ENCODE measurements at places on chromosomes 12 and 14. TPM values are rescaled to one million over a fixed set of nuclear protein-coding genes. Genes with fewer than 3 reads are reported as not detected.

ACIN1 gene
- 75.3 TPM for total RNA-seq

RTN1 gene
- total RNA-seq = 0.74 TPM

METAP2 gene
- 74.4 TPM for total RNA-seq

CELA1 gene
- not detected for total RNA-seq

PTPRQ gene
- 1.6 TPM for total RNA-seq

UNC79 gene
- 0.44 TPM for total RNA-seq

INHBE gene
- 3.7 TPM for total RNA-seq

OTOGL gene
- not detected for total RNA-seq

CHPT1 gene
- total RNA-seq = 20.6 TPM

DNA sequence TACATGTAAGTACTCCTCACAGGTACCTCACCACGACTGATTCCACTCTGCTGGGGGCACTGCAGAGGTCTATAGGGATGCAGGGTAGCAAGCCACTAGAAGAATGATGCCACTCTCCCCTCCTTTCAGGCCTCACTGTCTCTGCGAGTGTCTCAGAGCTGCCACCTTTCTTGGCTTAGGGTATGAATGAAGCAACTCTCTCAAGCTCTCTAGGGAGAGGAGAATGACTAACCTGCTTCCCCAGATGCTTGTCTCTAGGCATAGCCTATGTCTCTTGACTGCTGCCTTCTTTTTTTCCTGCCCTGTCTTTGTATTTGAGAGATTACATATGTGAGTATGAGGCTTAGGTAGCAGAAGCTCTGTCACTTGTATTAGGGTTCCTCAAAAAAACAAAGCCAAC, 566.5 kb upstream of the ATP2B1 start:
- DNase-seq = no peak

GRCh38 chr12:29053567-29053966, 95.5 kb upstream of the FAR2 start:
- DNase-seq = no peak

GRCh38 chr12:122834104-122834920, 945 bp upstream of the HIP1R start:
- DNase-seq = no peak

GRCh38 chr14:100317912-100318808, 5.0 kb upstream of the SLC25A47 start:
- DNase-seq = peak; percentile 88

DNA sequence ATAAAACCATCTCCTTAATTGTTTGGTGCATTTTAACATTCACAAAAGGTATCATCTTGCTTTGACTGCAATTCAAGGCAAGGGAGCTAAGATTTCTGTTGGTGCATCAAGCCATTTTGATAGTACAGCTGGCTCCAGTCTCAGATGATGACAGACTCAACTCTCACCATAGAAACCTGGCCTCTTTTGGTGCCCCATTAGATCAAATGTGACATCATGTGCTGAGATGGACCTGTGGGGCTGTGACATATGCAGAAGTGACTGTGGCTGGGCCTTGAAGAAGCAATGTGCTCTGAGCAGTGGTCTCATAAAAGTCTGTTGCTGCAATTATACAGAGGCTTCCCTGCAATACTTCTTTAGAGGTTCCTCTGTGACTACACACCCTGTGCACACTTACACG, 88.4 kb downstream of the SLC2A13 start:
- DNase-seq = no peak

DNA sequence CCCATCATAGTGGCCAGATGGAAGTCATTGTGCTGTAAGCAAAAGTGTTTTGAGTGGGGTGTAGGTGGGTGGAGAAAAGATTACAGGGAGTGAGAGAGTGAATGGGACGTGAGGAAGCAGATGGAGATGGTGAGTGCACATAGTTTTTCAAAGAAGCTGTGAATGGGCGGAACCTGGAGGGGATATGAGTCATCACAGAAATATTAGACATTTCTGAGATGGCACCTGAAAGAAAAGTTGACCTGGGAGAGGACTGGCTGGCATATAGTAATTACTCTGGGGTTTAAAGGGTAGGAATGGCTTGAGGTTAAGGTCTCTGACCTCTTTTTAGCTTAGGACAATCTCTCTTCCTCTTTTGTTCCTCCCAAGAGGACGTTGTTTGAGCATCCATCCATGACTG, 50.5 kb downstream of the ANO4 start:
- no peak for DNase-seq

DNA sequence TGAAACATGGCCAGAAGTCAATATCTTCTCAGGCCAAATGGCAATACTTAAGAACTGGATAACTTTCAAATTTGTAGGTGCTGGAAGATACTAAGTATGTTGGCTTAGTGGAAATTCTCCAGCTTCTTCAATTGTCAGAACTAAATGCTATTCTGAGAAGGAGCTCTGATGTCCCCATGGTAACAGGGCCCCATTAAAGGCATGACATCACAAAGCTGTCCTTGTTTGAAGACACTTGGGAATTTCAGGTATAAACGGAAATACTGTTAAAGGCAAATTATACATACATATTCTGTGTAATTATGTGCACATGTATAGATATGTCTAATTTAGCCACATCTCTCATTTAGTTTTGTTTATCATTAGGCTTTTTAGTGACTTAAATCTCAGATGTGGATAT, 210.0 kb upstream of the SEL1L start:
- no peak for DNase-seq

DNA sequence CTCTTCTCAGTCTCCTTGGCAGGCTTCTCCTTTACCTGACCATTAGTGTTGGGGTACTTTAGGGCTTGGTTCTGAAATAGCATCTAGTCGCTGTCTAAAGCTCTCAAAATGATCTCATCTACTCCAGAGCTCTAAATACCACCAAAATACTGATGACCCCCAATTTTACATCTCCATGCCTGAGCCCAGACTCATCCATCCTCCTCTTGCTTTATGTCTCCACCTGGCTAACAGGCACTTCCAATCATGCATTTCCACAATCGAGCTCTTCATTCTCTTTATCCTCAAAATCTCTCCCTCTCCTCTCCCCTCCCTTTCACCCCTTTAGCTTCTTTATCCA, 40.5 kb upstream of the PTGR2 start:
- no peak for DNase-seq

GRCh38 chr14:49550286-49551184, 35.6 kb downstream of the RPS29 start:
- no peak for DNase-seq

DNA sequence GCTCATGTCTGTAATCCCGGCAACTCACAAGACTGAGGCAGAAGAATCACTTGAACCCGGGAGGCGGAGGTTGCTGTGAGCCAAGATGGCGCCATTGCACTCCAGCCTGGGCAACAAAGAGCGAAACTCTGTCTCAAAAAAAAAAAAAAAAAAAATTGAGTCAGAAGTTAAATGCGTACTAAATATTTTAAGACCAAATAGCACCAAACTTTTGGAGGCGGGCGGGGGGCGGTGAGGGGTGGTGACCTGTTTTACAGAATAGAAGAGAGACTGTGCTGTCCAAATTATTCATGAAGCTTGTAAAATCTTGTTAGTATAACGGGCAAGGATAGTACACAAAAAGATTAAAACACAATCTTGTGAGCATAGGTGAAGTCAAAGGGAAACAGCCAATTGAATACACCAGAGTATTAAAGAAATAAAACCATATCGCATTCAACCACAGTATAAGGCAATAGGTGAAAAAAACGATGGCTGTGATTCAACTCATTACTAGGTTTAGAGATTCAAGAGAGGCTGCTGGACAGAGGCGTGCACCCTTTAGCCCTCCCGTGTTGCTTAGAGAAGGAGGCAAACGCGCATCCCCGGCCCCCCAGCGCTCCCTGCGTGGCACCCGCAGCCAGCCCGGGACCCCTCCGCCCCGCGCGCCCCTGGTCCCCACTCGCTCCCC, 571 bp downstream of the ZNF891 start:
- DNase-seq = no peak

DNA sequence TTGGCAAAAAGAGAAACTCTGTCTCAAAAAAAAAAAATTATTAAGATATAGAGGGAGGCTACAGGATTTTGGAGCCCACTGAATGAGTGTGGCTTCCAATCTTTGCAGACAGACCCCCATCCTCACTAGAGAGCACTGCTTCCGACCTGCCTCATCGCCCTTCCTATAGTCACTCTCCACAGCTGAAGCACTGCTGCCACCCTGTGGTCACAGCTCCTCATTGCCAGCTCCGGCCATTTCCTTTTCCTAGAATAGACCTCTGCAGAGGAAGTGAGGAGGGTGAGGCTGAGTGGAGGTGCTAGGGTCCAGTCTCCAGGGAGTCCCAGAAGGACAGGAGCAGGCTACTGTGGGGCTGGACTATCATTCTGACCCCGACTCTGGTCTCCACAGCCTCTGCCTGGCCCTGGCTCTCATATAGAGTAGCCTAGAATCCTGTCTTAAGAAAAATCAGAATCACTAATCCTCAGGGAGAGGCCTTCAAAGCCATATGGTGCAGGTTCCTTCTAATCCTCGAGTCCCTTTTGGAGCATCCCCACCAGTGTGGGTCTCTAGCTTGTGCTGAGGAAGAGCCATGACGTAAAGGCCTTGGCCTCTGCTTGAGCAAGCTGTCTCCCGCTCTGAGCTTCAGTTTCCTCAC, 1.4 kb upstream of the NPFF start:
- DNase-seq = peak; percentile 81

DNA sequence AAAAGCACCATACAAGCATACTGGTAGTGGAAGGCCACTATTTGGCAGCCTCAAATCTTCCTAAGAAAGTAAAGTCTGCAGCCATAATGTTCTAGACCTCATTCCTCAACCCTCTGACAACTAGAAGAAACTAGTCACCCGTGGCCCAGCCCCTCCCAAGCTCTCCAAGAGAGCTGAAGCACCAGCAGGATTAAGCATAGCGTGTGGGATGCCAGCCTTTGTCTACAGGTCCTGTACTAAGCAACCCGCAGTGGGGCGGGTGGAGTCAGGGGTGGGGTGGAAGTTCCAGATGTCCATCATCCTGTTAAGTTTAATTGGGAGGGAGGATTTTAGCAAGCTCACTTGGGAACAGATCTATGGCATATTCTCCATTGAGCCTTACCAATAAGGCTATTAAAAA, 14.2 kb downstream of the SLC11A2 start:
- peak; percentile 27 for DNase-seq

DNA sequence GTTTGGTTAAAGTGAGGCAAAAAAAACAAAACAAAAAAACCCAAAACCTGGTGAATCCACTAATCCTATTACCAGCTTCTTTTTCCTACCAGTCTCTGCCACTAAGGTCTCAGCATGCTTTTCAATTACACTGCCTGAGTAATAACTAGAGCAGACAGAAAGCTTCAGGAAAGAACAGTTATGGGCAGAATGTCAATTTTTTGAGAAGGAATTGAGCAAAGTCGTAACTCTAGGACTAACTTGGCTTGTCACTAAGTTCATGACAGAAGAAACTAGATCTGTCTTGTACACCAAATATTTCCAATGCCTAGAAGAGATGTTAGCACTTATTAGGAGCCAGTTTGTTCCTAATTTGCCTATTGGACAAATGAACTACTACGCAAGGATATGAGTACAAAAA, 148.8 kb upstream of the CNOT2 start:
- DNase-seq = no peak

DNA sequence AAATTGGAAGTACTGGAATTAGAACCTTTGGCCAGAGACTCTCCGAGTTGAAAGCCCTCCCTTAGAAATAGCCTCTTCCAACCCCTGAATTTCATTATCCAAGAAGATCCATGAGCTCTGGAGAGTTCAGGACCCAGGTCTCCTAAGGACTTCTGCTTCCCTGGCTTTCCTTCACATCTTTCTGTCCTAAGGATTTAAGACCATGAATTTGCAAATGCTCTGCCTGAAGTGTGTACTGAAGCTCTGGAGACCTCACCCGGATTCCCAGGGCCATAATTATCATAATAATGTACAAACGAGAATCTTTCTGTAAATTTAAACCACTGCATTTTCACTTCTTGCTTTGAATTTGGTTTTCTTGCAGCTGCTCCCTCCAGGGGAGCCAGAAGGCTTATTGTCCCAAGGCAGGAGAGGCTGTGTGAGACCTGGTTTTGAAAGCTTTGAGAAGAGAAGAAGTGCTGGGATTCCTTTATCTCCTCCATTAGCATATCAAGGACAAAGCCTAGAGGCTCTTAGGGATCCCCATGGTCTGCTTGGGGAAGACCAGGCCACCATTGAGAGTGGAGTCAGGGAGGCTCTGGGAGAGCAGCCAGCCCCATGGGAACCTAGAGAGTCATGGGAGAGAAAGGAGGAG, 41.1 kb downstream of the GLRX5 start:
- DNase-seq = no peak

DNA sequence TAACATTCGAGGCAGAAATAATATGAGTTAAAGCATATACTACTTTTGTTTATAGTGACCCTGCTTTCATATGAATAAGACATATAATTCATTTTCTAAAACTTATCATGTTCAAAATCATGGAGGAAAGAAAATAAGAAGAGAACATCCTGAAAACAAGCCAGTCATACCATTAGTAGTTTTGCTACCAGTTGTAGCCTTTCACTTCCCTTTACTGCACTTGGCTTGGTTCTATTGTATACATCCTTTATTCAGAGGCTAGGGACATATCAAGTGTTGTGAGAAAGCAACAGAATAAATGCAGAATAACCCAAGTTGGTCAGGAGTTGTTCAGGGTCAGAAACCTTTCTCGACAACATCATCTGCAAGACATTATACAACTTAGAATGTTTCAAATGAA, 598.7 kb downstream of the SOX5 start:
- DNase-seq = no peak

DNA sequence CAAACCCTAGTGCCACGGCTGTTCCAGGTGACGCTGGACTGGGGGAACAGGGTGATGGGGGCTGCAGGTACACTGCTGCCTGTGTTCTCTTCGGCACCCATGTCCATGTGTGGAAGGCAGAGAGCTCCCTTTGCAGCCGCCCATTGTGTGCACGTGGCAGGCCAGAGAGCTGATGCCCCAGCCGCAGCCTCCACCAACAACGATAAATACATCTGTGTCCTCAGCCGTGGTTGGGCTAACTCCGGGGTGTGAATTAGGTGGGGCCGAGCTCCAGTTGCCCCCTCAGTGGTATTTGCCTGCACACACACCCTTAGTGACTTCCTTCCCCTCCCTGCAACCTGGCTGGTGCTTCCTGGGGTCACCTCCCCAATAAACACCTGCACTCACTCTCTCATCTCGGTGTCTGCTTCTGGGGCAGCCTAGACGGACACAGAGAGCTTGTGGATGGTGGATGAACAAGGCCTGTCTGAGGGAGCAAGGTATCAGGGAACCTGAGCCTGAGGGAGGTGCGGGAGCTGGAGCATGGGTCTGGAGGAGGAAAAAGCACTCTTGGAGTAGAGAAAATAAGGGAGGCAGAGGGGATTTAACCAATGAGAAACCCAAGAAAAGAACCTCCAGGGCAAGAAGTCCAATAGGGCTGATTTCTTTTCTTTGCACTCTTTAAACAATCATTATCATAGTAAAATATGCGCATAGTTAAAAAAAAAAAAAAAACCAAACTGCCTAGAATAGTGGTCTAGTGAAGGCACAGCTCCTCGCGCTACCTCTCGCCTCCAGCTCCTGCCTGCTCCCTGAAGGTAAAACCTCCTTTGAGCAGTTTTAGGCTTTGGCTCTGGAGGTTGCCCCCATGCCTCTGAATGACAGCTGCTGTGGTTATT, 112.6 kb downstream of the ZNF664 start:
- no peak for DNase-seq

DNA sequence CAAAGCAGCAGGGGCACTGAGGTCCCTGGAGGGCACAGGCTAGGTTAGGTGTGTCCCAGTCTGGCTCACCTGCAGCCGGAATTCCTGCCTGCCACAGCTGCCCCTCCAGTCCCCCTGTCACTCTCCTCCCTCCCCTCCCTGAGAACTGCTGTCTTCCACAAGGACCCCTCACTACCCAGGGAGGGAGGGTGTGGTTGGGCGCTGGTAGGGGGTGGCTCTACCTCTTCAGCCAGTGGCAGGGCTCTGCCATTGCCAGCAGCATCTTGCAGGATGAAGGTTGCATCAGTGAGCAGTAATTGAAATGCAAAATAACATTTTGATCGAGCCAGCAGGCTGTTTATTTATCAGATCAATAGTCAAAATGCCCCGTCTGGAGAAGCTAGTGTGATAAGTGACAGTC, 45.7 kb downstream of the ESRRB start:
- DNase-seq = no peak
